ENCODE measurements at places on chromosomes 11 and 22. TPM values are rescaled to one million over a fixed set of nuclear protein-coding genes. Genes with fewer than 3 reads are reported as not detected.
A peak's percentile ranks its signal among the peaks of the same experiment; 100 is the strongest.

DNA sequence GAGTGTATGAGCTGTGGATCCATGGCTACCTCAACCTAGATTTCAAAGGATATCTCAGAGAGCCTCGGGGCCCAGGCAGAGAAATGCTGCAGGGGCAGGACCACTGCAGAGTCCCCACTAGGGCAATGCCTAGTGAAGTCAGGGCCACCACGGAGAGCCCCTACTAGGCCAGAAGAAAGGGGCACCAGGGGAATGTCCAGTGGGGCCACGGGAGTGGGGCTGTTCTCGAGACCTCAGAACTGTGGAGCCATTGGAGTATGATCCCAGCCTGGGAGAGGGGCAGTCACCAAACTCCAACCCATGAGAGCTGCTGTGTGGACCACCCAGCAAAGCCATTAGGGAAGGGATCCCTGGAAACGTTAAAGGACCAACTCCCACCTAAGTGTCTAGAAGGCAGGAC is 24.5 kb downstream of the RTL6 start:
- DNase-seq = no peak

DNA sequence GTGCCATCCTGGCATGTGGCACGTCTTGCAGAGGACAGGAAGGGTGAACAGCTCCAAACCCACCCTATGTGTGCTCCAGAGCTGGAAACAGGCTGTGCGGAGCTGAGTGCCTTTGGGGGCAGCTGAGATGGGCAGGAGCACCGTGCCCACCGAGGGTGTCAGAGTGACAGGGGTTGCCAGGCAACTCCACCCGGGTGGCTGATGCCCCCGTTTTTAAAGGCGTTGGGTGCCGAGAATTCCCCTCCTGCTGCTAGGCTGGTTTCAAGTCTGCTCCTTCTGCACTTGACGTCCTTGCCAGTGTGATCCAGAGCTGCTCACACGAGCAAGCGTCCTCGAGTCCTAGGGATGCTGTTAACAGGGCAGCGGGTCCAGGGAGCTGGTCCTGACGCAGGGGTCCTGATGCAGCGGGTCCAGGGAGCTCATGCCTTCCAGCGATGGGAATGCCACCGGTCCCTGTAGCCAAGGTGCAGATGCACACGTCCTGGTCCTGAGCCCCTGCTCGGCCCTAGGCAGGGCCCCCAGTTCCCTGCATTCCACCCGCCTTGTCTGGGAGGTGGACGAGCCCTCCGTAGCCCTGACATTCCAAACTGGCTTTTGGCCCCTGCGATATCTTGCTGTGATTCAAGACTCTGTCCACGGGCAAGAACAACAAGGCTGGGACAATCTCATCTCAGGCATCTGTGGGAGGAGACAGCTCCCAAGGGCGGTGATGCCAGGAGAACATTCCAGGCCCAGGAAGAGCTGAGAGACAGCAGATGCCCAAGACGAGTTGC is 4.9 kb downstream of the KCNQ1 start:
- no peak for DNase-seq

DNA sequence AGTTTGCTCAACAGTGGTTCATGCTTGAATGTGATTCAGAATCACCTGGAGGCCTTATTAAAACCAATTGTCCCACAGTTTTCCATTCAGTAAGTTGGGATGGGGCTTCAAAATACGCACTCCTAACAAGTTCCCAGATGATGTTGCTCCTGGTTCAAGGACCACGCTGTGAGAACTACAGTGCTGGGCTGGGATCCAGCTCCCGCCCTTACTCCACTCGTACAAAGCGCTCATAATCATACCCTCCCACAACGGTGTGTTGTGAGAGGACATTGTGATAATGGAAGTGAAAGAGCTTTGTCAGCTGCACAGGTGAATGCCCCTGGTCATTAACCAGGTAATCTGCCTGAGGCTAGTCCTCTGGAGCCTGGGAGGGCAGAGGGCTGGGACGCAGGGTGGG is 1.3 kb upstream of the CD82 start:
- no peak for DNase-seq

GRCh38 chr11:78850078-78850477 is 275.4 kb upstream of the NARS2 start:
- DNase-seq = no peak

DNA sequence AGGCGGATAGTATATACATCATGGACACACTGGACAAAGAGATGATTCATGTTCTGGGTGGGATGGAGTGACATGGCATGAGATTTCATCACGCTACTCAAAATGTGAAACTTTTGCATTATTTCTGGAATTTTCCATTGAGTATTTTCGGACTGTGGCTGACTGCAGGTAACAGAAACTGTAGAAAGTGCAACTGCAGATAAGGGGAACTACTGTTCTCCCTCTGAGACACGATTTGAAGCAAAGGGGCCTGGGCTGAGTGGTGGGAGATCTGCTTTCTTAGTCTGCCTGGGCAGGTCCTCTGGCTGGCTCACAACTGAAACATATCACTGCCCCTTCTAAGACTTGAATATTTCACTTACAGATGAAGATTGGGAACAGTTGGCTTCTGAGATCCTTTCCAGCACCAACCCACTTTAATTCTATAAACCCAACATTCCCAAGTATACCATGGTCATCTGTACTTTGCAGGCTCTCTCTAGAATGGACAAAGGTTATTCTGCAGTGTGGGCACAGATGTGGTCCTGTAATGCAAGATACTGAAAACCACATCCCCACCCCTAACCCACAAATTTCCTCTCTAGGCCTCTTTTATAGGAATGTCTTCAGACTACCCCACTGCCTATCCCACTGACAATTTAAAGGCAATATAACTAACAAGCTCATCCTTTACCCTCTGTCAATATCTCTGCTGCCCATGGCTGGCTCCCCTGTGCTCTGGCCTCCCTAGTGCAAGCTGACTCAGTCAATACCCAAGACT is 121.1 kb downstream of the KCNC1 start:
- no peak for DNase-seq

GRCh38 chr11:128153697-128154048 is 433.7 kb downstream of the ETS1 start:
- DNase-seq = no peak

DNA sequence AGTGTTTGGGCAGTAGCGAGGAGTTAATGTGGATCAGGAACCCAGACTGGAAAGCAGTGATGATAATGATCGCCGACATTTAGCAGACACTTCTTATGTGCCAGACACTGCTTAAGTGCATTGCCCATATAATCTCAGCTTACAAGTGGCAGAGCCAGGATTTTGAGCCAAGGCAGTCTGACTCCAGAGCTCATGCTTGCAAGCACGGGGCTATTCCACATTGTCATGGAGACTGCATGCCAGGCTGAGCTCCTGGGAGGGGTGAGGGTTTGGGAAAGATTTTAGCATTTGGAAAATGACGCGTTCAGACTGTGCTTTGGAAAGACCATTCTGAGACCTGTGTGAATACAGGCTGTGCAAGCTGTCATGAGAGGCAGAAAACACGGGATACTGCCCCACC is 302.7 kb downstream of the DDX10 start:
- peak; percentile 48 for DNase-seq

GRCh38 chr22:24304062-24304675 is 33.5 kb downstream of the SPECC1L start:
- no peak for DNase-seq

DNA sequence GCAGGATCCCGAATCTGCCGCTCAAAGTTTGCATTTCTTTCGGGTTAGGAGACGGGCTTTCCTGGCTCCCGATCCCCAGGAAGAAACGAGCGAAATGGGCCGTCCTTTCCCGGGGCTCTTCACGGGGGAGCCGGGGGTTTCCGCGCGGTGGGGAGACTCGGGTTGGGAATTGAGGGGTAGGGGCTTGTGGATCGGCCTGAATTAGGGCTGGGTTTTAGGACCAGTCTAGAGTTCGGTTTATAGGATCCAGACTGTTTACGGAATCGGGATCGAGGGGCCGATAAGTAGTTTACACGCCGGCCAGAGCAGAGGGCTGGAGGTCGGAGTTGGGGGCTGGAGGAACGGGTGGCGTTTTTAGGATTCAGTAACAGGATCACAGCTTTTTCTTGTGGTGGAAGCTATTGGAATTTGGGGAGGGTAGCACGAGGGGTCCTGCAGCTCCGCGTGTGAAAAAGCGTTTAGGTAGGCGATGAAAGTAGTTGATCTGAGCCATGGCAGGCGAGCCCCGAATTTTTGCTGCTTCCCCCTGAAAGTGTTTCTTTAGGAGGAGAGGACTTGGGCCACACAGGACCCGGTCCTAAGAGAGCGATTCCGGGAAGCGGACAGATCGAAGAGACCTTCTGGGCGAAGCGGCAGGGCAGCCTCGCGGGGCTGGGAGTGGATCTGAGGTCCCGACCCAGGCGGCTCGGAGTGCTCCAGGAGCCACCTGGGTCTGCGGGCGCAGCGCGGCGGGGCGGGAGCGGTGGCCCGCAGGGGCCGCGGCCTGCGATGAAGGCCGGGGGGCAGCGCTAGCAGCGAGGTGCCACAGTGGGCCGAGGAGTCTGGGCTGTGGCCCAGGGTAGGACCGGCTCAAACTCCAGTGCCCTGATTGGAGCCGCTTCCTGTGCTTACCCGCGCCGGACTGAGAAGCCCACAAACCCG is 1.6 kb downstream of the PKNOX2 start:
- DNase-seq = peak; percentile 30

DNA sequence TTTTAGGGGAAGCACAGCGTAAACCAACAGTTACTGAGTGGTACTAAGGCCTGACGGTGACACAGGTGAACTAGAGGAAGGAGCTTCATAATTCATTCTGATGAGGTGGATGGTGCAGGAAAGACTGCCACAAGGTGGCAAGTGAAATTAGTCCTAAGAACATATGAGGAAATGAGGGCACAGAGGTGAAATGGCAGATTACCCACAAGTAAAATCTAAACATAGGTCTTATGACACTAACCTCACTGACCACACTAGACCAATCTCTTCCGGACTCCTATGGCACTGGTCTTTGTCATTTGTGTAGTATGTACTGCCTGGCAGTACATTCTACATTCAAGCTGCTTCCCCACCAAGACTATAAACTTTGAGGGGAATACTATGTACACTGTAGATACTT is 20.2 kb downstream of the GAB2 start:
- DNase-seq = no peak

DNA sequence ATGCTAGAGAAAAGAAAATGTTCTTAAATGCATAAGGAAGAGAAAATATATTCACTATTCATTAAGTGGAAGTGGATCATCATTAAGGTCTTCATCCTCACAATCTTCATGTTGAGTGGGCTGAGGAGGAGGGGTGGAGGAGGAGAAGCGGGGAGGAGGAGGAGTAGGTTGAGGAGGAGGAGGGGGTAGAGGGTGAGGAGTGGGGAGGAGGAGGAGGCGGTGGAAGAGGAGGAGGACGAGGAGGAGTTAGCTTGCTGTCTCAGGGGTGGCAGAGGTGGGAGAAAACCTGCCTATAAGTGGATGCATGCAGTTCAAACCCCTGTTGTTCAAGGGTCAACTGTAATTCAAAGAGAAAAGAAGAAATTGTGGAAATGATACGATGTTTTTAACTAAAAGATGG is 71.6 kb downstream of the MYEOV start:
- DNase-seq = no peak

GRCh38 chr11:102147015-102147414 is 36.8 kb downstream of the YAP1 start:
- no peak for DNase-seq

DNA sequence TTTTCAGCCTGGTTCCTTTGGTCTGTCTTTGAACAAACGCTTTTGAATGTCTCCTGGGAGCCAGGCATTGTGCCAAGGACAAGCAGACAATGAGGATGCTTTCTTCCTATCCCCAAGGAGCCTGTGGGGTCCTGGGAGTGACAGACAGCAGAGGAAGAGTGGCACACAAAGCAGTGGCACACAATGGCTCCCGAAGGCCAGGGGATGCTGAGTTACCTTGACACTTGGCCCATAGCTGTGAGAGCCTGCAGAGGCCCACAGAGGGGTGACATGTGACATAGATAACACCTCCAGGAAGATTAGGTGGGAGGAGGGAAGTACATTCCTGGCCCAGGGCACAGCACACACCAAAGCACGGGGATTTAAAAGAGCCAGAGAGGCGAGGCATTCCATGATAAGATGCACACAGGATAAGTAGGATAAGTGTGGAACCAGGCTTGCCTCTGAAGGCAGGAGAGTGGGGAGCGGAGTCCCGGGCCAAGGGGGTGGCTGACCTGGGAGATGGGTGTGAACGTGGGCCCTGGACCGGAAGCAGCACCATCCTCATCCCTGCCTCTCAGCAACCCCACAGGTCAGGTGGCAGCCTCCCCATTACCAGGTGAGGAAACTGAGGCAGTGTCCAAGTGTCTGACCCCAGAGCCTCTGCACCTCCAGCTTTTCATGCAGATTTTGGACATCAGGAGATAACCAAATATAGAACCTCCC is 6.3 kb downstream of the UPB1 start:
- DNase-seq = no peak

DNA sequence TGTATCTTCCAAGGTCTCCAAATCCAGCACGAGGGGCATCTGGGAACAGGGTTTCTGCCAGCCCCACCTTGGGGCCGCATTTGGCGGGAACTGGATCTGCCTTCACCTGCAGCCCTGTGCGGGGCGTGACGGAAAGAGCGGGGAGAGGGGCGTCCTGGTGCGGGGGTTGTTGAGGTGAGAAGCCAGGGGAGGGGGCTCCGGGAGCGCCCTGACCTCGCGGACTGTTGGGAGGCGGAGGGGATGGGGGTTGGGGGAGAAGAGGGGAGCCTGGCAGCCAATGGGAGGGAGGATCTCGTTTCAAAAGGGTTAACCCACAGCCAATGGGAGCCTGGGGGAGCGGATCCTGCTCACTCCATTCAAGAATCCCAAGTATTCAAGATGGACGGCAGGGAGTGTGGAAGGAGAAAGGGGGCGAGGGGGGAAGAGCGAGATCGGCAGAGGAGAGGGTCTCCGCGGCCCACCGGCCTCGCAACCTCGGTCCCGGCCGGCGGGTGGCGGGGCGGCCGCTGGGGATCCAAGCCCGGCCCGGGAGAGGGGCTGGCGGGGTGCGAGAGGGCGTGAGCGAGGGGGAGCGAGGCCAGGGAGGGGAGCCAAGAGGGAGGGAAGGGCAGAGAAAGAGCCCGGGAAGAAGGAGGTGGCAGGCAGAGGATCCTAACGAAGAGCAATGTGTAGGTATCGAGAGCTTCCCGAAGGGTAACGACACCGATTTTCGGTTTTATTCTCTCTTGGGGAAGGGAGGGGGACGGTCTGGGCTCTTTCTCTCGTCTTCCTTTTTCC is 11.5 kb downstream of the YPEL4 start:
- DNase-seq = peak; percentile 97

DNA sequence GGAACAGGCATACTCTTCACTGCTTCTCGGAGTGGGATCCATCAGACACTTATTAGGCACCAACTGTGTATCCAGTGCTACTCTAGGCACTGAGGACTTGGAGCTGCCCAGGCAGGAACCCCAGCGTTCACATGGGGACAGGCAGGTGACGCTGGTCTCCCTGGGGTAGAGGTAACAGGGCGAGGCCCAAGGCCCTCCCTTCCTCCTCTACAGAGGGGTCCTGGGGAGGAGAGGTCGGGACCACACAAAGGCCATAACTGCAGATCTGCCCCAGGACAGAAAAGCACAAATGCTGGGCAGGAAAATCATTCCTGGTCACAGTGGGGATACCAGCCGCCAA is 262.2 kb downstream of the BRD1 start:
- no peak for DNase-seq

Gene SSTR3
- total RNA-seq = 0.27 TPM

Gene CSF2RB
- 1.00 TPM for total RNA-seq

Gene INS
- total RNA-seq = not detected

Gene APOL5
- not detected for total RNA-seq

Gene MAPK8IP2
- total RNA-seq = 38.4 TPM

Gene CFAP300
- 5.2 TPM for total RNA-seq

Gene SHANK3
- total RNA-seq = 6.4 TPM

Gene POU2AF2
- not detected for total RNA-seq

Gene HEPHL1
- not detected for total RNA-seq

Gene OR6T1
- not detected for total RNA-seq

Gene GALNT18
- total RNA-seq = 21.7 TPM

Gene E2F8
- 1.6 TPM for total RNA-seq

Gene RIMBP3C
- 0.64 TPM for total RNA-seq
